ENCODE measurements at places on chromosomes 1 and 21.

GRCh38 chr1:46399307-46399706, 5.2 kb downstream of the FAAH start:
- no peak for DNase-seq

DNA sequence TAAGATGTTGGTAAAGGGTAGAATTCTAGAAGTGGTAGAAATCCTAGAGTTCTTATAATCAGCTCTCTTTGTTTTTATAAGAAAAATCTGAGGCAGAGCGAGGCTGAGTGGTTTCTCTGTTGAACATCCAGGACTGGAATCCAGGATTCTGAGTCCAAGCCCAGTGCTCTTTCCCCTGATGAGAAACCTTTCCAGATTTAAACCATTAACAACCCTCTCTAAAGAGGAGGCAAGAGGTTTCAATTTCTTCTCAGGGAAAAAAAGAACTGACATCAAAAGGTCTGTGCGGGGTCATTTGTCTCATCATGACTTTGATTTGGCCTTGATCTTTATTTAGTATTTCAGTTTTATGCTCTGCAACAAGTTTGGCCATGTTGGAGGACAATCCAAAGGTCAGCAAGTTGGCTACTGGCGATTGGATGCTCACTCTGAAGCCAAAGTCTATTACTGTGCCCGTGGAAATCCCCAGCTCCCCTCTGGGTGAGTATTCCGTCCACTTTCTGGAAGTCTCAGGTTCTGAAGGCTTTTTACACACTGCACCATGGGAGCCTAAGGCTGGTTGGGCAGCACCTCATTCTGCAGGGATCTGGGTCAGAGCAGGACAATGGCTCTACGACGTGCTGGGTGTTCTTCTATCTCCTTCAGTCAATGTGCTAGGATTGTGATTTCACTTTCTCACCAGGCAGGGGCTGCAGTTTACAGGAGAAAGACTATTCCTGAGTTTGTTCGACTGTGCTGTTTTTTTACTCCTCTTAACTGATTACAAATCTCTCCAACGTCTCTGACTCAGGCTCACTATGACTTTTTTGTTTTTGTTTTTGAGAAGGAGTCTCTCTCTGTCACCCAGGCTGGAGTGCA, 18.9 kb upstream of the CCT8 start:
- DNase-seq, result peak; percentile 76

DNA sequence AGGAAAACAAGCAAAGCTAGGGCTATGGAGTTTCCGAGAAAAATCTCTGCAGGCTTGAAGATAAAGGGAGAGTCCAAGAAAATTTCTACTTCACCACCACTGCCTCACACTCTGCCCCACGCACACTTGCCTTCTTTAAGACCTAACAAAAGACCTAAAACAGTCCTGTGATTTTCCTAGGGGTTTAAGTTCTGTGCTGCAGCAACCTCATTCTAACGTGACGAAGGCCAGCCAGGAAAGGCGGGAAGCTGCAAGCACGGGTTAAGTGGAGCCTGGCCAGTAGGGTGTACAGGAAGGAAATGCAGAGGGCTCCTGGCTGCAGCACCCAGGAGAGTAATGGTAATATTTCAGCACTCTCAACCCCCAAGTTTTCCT, 1.5 kb downstream of the SPATA6 start:
- peak; percentile 61 for DNase-seq

GRCh38 chr1:110312188-110313121, 26.7 kb upstream of the RBM15 start:
- DNase-seq, result peak; percentile 93

DNA sequence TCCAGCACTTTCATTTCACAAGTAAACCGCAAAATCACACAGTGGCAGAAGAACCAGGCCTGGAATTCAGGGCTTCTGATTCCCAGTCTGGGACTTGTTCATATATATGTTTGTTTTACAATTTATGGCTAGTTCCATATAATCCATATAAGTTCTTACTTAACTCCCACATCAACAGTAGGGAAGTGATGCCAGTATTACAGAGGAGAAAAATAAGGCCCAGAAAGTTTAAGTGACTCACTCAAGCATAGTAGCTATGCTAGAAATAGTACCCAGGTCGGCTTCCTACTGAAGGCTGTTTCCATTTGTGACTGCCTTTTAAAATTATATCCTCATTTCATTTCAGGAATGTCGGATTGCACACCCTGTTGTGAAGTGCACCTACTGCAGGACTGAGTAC, 1.4 kb downstream of the FAM76A start:
- DNase-seq, result peak; percentile 79

- DNase-seq, result no peak
These were observed 9.7 kb upstream of the PRELP start for GRCh38 chr1:203465948-203466347.

DNA sequence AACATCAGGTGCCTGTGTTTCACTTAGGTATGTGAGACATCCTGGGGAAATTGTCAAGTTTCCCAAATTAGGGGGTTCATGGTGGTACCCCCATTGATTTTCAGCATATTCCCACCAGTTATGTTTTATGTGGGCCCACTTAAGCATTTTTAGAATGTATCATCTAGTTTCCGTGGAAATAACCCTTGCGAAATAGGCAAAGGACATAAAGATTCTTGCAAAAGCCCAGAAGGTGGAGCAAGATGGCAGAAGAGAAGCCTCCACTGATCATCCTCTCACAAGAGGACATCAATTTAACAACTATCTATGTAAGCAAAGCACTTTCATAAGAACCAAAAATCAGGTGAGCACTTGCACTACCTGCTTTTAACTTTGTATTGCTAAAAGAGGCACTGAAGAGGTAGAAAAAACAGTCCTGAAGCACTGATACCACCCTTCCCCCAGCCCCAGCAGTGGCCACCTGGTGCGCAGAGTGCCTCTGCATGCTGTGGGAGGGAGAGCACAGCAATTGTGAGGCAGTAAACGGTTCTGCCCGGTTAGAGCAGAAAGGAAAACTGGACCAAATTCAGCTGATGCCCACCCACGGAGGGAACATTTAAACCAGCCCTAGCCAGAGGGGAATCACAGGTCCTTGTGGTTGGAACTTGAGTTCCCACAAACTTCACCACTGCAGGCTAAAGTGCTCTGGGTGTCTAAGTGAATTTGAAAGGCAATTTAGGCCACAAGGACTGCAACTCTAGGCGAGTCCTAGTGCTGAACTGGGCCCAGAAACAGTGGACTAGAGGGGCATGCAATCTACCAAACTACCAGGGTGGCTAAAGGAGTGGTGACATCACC, 23.2 kb downstream of the MCOLN2 start:
- peak; percentile 54 for DNase-seq

GRCh38 chr1:61865646-61866220, 123.5 kb downstream of the PATJ start:
- DNase-seq, result no peak

DNA sequence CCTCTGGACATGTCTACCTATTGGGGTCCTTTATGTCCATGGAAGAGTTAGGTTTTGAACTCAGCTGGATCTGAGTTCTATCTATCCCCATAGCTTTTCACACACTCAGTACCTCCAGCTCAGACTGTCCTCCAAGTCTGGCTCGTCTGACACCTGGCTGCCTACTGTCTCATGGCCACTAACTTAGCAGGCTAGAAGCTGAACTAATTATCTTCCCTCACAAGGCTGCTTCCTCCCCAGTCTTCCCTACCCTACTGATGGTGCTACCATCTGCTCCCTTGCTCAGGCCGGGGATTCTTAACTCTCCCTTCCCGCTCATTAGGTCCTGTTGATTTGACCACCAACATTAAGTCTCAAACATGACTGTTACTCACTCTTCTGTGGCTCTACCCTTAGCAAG, 13.4 kb downstream of the VANGL2 start:
- no peak for DNase-seq

DNA sequence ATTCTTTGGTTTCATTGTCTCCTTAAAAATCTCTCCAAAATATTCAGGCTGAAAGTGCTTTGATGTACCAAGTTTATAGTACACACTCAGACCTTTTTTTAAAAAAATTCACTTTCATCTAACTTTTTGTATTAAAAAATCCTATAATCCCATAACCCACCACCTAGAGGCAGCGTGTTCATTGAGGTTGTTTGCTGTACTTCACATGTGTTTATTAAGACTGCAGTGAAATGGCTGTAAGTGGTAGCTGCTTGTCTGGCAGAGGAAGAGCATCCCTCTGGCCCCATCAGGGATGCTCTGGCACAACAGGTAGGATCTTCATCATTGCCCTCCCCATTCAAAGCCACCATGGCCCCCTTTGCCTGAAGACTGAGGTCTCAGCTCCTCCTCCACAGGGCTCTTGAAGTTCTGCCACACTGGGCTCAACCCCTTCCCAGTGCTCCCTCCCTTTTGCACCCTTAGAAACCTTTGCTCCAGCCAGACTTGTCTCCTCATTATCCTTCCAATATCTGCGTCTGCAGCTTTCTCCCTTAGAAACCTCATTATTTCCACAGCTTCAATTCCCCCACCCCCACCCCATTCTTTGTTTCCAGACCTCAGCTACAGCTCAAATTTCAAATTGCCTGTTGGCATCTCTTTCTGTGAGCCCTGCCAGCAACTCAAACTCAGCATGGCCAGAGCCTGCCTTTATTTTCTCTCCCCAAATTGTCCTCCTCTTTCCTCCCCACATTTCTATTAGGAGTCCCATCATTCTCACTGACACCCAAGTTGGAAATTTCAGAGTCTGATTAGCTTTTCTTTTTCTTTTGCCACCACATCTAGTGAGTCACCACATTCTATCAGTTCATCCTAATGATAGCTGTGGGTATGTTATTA, 369.6 kb upstream of the USP24 start:
- peak; percentile 41 for DNase-seq

DNA sequence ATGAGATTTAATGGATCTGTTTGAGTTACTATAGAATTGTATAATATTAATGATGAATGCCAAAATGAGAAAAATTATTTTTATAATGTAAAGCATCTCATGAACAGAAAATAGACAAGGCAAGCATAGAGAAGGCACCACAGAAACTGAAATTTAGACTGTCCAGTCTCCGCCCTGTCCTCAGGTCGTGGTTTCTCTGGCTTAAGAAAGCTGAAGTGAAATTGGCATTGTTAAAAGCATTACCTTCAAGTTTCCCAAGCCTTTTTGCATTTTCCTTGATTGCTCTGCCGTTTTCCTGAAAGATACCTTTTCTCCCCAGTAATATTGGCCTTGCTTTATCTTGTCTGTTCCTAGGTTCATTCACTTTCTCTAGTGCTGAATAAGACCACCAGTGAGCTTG, 58.0 kb downstream of the VPS13D start:
- DNase-seq, result no peak

Measured in GM23248 (cell line).